ENCODE measurements at places on chromosomes 4 and X.

DNA sequence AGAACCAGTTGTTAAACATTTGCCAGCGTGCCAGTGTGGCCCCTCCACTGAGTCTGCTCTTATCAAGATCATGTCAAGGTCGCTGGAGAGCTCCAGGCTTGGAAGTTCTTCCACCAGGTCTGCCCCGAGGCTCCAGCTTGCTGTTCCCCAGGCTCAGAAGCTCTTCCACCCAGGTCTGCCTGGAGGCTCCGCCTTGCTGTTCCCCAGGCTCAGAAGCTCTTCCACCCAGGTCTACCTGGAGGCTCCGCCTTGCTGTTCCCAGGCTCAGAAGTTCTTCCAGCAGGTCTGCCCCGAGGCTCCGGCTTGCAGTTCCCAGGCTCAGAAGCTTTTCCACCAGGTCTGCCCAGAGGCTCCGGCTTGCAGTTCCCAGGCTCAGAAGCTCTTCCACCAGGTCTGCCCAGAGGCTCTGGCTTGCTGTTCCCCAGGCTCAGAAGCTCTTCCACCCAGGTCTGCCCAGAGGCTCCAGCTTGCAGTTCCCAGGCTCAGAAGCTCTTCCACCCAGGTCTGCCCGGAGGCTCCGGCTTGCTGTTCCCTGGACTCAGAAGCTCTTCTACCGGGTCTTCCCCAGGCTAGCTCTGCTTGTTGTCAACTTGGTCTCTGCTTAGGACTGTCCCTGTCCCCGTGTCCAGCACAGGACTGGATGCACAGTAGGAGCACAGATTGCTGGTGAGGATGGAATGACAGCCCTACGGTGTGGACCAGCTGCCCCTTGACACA, 54.4 kb downstream of the HMX1 start:
- DNase-seq, result no peak

- no peak for DNase-seq
Measured at GRCh38 chrX:148229801-148230303, 248.7 kb downstream of the FMR1NB start.

GRCh38 chr4:125096662-125097061, 218.1 kb upstream of the FAT4 start:
- DNase-seq, result no peak

- peak; percentile 63 for DNase-seq
Measured at GRCh38 chr4:98929341-98930267, 671 bp upstream of the EIF4E start.

DNA sequence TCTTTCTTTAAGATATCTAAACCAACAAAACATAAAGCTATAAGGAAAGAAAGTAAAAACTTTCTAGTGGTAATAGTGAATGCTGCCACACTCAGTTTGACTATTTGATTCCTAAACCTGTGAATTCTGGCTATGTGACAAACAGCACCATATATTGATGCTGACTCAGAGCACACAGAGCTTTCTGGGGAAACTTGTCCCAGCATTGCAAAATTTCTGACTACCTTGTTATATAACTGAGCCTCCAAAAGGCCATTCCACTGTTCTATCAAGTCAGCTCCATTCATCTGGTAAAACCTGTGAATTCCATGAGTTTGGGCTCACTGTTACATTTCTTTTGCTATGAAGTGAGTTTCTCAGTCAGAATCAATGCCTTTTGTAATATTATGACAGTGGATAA, 1229.7 kb downstream of the PCDH18 start:
- DNase-seq, result no peak

GRCh38 chrX:110178179-110178865, 139.6 kb downstream of the AMMECR1 start:
- DNase-seq, result no peak

DNA sequence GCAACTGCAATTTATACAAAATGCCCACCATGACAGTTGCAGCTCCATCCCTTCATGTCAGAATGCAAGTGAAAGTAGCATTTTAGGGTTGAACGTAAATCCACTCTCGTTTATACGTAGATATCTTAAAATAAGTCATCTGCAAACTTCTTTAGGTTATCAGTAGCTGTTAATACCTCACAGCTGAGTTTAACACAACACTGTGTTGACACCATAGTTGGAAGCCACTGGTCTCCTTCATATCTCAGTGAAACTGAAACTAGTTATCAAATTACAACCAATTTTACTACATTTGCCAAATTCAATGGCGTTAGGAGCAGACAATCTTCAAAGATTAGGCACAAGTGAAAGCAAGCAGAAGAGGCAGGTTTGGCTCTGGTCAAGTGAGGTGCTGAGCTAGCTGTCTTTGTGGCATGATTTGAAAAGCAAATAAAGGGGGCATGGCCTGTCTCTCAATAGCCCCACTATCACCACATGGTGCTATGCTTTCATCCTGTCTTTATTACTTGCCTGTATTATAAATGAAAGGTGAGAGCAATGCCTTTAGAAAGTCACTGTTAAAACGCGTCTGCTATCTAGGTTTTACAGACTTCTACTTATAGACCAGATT, 12.3 kb downstream of the PPP3CA start:
- no peak for DNase-seq

DNA sequence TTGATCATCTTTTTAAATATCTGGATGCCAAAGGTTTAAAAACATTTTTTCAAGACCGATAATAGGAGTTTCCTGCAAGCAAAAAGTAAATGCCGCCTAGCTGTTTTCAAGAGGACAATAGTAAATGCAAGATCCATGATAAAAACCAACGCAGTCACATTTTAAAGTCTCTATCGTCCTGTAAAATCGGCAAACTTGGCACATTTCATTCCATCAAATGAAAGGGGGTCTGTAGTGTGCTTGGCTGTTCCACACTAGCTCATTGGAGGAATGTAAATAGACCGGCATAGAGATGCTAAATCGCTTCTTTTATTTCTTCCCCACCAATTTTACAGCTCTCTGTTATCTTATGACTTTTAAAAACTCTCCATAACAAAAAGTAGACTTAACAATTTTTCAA, 202.2 kb downstream of the NLGN4X start:
- no peak for DNase-seq

- no peak for DNase-seq
Measured at GRCh38 chr4:31557437-31557836, 837.3 kb downstream of the PCDH7 start.

GRCh38 chr4:121183361-121183760, 19.2 kb upstream of the TNIP3 start:
- no peak for DNase-seq

- DNase-seq, result no peak
Measured at GRCh38 chr4:187479511-187479910, 516.1 kb upstream of the ZFP42 start.

DNA sequence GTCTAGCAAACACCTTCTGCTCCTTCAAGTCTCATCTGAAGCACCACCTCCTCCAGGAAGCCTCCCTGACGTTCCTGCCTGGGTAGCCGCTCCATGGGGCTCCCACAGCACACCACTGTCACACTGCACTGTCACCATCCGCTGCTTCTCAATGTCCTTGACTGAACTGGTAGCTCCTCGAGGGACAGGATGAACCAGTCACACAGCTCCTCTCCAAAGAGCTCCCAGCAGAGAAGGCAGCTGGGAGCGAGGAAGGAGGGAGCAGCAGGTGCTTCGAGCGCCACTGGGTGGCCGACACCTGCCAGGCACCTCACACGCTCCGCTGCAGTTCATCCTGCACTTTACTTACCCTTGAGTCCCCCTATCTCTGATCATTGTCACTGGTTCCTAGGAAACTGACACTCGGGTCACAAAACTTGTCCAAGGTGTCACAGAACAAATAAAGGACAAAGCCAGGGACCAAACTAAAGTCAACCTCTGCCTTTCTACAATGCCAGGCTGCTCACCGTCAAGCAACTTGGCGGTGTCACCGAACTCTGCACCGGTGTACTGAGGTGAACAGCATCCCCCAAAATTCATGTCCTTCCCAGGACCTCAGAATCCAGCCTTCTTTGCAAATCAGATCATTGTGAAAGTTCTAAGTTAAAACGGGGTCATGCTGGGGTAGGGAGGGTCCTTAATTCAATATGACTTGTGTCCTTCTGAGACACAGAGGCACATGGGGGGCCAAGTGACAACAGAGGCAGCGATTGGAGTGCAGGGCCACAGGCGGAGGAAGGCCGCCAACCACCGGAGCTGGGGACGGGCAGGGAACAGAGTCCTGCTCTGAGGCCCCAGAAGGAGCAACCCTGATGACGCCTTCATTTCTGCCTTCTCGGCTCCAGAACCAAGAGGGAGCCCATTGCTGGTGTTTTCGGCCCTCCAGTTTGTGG, 5.5 kb upstream of the S100P start:
- DNase-seq, result no peak

GRCh38 chrX:78979789-78980464, 34.7 kb downstream of the P2RY10 start:
- DNase-seq, result peak; percentile 10

- DNase-seq, result no peak
Measured at GRCh38 chrX:46333550-46333949, 211.7 kb downstream of the ZNF674 start.

DNA sequence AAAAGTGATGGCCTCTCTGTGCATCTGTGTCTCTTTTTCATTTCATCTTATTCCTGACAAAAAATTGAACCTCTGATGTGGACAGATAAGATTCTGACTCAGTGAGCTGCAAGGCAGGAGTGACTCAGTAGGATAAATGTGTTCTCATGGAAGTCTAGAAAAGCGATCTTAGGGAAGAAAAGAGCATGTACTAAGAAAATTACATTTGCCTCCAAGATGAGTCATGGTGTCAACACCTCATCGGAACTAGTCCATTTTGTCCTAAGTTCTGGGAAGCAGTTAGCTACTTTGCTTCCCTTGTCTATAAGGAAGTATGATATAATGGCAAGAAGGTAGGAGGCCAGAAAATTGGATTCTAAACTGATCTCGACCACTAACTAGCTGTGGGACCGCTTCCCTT, 83.5 kb upstream of the AFF2 start:
- no peak for DNase-seq

DNA sequence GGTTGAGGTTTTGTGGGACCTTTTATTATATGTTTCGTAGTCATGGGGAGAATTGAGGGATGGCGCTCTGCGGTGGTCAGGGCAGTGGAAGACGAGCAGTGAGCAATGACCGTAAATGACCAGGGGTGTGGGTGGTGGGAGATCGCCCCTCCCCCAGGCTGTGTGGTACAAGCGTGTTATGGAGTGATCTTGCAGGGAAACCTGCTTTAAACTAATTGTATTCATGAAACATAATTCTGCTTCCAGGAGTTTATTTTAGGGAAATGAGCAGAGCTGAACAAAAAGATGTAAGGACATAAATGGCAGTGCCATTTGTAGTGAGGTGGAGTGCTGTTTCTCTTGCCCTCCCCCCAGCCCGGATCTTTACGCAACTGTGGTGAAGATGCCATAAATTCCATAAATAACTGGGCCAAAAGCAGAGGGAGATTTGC, 20.2 kb downstream of the GYG2 start:
- DNase-seq, result no peak

GRCh38 chrX:17262123-17262522, 112.9 kb upstream of the NHS start:
- no peak for DNase-seq

GRCh38 chr4:152586668-152587067, 50.8 kb upstream of the FBXW7 start:
- DNase-seq, result no peak

GRCh38 chr4:97235521-97235920, 907.8 kb downstream of the STPG2 start:
- DNase-seq, result no peak

GRCh38 chr4:12723849-12724447, 760.2 kb downstream of the RAB28 start:
- DNase-seq, result no peak

GRCh38 chrX:17005712-17006368, 59.4 kb downstream of the REPS2 start:
- DNase-seq, result no peak

DNA sequence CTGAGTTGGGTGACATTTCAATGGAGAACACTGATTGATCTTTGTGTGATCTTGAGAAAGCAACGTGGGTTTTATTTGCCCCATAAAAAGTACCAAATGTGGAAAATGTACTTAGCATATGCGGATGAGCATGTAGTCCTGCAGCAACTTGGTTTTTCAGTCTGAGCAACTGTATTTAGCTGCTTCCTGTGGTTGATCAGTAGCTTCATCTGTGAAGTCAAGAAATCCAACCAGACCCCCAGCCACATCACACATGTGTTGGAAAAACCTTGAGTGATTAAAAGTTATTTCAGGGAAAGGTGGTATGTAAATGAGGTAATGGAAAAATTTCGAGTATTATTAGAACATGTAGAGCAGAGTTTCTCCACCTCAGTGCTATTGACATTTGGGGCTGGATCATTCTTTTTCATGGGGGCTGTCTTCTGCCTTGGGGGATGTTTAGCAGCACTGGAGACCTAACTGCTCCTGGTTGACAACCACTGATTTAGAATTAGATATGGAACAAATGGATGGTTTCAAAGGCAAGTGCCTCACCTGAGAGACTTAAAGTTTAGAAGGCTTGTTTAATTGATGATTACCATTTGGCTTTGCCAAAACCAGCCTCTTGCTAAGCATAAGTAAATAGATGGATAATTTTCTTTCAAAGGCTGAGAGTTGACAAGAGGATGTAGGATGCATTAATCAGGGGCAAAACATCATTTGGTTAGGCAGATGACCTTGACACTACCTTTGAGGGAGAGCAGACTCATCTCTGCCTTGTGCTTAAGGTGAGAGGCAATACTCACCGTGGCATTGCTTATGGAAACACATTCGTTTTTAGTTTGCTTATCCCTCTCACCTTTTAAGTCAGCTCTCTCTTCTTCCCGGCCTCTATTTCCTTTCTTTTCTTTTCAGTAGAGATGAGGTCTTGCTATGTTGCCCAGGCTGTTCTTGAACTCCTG, 193.0 kb upstream of the RPS6KA3 start:
- DNase-seq, result no peak

DNA sequence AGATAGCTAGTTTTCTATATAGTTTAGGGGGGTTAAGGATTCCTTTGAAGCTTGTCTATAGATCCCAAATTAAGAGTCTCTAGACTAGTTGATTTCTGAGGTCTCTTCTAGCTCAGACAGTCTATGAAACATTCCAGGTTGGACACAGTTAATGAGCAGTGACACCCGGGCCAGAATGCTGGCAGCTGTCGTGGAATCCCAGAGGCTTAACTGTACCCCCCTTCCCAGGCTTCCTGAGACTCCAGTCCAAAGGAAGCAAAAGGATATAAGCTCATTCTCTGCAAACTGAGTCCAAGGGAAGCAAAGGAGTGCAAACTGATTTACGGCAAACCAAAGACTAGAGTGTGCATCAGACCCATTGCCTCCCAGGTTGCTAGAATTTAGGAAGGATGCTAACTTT, 62.9 kb downstream of the DCX start:
- DNase-seq, result no peak

DNA sequence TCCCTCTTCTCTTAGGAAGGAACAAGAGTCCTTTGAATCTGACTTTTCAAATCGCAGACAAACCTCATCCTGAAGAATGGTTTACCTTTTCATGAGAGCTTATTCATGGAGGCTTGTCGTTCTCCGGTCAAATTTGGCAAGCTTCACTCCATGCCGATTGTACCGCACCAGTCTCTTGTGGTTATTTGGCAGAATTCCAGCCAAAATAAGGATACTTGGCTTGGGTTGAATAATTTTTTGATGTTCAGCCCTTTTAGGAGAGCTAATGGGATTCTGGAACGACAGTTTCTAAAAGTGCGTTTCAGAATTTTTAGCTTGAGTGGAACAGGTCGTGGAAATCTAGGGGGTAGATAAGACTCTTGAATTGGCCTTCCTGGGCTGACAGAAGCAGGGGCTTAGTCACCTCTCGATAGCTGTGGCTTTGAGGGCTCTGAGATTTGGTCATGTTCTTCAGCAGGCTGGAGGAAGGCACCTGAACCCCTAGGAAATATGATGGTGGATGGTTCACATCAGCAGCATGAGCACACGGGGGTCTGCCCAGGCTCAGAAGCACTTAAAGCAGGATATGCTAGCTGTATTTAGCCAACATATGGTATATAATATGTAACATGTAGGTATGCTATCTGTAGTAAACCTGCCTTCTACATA, 1.5 kb downstream of the KLHL2 start:
- no peak for DNase-seq
